Esophagus mucosa (tissue), 1 donor: ENCODE measurements at places on chromosomes 3 and 15. TPM values are rescaled to one million over a fixed set of nuclear protein-coding genes. Genes with fewer than 3 reads are reported as not detected.
A peak's percentile ranks its signal among the peaks of the same experiment; 100 is the strongest.

Gene GUCA1C
- total RNA-seq = not detected

- ATAC-seq = no peak
Observed at GRCh38 chr3:15042936-15043335, 22.2 kb downstream of the MRPS25 start.

GRCh38 chr3:122123850-122124249 is 59.6 kb upstream of the CASR start:
- ATAC-seq = peak; percentile 69

- ATAC-seq = no peak
Observed at GRCh38 chr3:106206146-106206545, 337.3 kb upstream of the CBLB start.

- ATAC-seq = no peak
Observed at GRCh38 chr15:45326280-45326679, 52.1 kb downstream of the GATM start.

GRCh38 chr3:31531452-31531991 is 1.2 kb upstream of the STT3B start:
- ATAC-seq = no peak

DNA sequence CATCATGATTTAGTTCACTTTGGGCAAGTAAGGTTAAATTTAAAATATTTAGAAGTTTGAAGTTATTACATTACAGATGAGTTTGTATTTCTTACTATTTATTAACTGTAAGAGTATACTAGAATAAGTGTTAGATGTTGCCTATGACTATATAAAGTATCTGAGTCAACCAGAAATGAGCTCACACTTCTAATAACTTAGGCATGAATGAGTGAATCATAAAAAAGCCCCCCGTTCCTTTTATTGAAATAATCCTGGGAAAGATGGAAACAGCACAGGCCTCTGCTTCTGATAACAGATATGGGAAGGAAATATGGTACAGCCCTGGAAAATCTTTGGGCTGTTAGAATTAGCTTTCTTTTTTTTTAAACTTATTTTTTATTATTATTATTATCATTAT is 66.6 kb upstream of the TGFBR2 start:
- no peak for ATAC-seq

DNA sequence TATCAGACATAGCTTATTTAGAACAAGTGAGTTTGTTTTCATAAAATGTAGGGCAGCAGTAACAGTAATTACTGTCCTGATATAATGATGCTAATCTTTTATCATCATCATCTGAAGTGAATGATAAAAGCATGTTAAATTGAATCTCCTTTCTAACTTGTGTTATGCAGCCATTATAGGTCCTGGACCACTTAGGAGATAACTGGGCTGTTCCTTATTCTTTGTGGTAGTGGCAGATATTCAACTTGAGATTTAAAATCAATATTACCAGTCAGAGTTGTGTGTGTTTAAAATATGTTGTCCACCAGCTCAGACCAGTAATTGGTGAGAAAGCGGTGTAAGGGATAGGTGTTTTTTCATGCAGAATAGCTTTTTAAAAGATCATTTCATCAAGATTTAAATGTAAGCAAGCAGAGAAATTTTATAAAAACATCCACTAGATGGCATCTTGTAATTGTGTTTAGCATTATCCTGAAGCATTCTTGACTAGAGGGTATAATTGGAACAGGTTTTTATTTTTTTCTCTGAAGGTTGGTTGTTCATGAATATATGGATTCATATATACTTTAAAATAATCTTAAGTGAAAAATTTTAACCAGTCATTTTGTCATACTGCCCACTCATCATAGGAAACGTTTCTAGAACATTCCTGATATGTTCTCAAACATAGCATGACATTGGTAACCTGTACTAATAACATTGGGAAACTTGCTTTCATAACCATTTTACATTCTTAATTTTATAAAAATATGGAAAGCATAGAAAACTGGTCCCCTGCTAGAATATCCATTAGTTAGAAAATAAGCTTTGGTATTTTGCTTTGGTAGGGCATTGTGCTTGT is 153.9 kb downstream of the BBX start:
- ATAC-seq = no peak

Gene CRTC3
- 13.0 TPM for total RNA-seq

Gene SCAANT1
- not detected for total RNA-seq

- no peak for ATAC-seq
Observed at GRCh38 chr15:99315636-99316035, 64.4 kb downstream of the LRRC28 start.

- ATAC-seq = no peak
Observed at GRCh38 chr3:160649596-160649995, 27.4 kb upstream of the ARL14 start.

DNA sequence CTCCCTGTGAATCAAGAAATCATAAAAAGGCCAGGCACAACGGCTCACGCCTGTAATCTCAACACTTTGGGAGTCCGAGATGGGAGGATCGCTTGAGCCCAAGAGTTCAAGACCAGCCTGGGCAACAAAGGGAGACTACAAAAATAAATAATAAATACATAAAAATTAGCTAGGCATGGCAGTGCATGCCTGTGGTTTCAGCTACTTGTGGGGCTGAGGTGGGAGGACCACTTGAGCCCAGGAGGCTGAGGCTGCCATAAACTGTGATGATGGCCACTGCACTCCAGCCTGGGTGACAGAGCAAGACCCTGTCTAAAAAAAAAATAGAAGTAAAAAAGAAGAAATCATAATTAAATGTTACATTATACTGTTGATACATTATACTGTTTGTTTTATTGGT is 28.0 kb upstream of the DCUN1D1 start:
- no peak for ATAC-seq

Gene DNAH12
- 0.08 TPM for total RNA-seq

DNA sequence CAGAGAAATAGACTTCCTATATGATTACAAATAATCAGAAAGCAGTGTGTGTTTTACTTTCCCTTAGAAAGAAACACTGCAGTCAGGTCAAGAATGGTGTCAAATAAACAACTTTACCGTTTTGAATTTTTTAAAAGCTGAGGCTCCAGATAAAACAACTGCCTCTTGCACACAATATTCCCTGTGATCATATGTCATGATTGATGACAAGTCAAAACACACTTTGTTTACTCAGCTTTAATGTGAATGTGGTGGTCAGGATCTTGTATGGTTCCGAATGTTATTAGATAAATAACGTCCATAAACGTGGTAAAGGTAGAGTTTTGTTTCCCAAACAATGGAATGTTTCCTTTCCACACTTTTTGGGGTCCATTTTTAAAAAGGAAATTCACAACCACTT is 428.4 kb upstream of the MDFIC2 start:
- no peak for ATAC-seq

GRCh38 chr3:187833799-187834578 is 88.7 kb upstream of the BCL6 start:
- no peak for ATAC-seq

DNA sequence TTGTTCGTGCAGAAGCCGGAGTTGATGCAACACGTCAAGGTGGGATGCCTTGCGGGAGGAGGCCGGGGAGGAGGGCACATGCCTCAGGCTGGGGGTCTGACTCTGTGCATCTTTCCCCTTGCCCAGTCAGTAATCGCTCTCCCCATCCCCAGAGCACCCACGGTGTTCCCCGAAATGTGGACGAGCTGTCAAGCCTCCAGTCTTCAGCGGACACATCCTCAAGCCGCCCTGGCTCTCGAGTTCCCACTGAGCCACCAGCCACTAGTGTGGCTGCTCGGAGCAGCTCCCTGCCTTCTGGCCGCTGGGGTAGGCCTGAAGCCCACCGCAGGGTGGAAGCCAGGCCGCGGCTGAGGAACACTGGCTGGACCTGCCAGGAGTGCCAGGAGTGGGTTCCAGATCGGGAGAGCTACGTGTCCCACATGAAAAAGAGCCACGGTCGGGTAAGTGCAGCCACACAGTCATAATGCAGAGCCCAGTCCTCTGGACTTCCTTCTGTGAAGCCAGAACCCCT is 18.7 kb upstream of the ALPK3 start:
- no peak for ATAC-seq

Gene CCR9
- not detected for total RNA-seq

DNA sequence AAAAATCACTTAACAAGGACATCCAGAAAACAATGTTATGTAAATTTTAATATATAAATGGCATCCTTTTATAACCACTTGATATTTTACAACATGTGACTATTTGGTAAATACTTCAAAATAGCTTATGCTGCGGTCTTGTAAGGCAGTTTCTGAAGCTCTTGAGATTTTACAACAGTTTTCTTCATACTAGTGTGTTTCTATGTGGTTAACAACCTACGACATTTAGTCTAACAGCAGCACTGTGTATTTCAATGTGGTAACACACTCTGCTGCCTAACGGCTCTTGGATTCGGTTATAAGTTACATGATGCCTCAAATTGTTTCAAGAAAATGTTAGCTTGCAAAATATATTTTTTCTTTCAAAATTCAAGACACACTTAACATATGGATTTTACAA is 12.9 kb upstream of the MELTF start:
- ATAC-seq = no peak

Gene LRRC31
- total RNA-seq = not detected

Gene RAB6B
- total RNA-seq = 3.3 TPM

DNA sequence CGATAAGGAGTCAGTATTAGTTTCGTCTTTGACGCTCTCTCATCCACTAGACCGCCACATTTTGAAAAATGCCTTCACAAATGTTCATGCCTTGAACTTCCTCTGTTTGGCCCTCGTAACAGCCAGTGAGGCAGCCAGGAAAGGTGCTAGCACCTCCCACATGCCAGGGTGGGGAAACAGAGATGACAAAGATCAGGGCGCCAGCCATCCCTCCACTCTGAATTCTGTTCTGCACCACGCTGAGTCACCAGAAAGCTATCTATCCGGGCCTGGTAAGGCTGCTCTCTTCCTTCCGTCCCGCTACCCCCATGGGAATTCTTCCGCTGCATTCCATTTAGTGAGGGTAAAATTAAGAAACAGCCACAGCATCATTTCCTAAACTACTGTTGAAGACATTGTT is 31.3 kb upstream of the BCL2L10 start:
- no peak for ATAC-seq

GRCh38 chr3:110958313-110959147 is 113.1 kb upstream of the NECTIN3 start:
- no peak for ATAC-seq

Gene SFMBT1
- 5.8 TPM for total RNA-seq

Gene GOLGA8K
- not detected for total RNA-seq

Gene MAPKAPK3
- 50.5 TPM for total RNA-seq
